ENCODE measurements at places on chromosomes 2 and 18.

DNA sequence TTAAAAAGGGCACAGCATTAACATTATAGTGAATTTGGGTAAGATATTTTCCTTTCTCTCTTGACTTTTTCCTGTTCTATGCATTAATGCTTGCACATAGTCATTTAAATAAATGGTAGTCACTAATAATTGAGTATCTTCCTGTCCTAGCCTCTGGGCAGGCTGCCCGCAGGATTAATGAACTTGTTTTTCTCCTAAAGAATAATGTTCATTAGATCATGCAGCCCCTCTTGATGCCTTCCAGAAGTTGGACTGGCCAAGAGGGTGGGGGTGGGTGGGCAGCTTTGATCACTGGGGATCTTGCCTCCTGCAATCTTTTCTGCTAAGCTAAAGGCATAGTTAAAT lies 514.5 kb upstream of the CDH2 start:
- no peak for DNase-seq

- DNase-seq: no peak
These were observed 138.8 kb upstream of the SP5 start for GRCh38 chr2:170576296-170576695.

DNA sequence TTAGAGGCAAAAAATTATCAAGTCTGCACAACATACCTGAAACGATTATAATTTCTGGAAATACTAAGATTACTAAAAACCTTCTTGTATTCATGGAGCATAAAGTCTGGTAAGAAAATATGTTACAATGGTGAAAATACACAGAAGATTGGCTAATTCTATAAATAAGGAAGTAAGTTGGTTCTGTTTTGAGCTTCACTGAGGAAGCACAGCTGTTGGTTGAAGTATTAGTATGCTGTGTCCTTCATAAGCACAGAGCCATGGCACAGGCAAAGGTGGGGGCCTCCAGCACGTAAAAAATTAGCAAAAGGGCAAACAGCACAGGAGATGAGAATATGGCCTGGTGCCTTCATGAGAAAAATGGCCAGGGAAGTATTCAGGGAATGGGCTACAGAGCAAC lies 40.4 kb upstream of the ANKRD62 start:
- DNase-seq: no peak

GRCh38 chr2:181910028-181910831 lies 18.7 kb downstream of the ITPRID2 start:
- no peak for DNase-seq

DNA sequence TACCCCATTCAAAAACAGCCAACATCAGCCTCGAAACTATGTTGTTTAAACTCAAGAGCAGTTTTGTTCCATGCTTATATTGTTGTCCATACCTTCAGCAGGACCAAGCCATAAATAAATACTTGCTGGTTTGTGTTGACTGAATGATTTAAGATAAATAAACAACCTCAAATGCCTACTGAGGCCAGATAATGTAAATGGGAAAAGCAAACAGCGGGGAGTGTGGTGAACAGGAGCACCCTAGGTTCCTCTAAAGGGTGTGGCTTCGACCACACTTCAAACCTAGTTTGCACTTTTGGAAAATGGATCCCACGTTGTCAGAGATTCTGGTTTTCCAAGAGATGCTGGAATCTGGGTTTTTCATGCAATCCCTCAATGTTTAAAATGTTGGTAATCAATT lies 1.7 kb upstream of the PMAIP1 start:
- no peak for DNase-seq
